Omental fat pad (tissue), 4 donors: ENCODE measurements at places on chromosomes 2 and 18.

- DNase-seq = no peak
Observed at GRCh38 chr18:48963586-48964470, 13.1 kb upstream of the SMAD7 start.

GRCh38 chr2:6866275-6866671 is 566 bp upstream of the CMPK2 start:
- DNase-seq = no peak

GRCh38 chr2:102736110-102736409 is 25.8 kb upstream of the TMEM182 start:
- DNase-seq = no peak

DNA sequence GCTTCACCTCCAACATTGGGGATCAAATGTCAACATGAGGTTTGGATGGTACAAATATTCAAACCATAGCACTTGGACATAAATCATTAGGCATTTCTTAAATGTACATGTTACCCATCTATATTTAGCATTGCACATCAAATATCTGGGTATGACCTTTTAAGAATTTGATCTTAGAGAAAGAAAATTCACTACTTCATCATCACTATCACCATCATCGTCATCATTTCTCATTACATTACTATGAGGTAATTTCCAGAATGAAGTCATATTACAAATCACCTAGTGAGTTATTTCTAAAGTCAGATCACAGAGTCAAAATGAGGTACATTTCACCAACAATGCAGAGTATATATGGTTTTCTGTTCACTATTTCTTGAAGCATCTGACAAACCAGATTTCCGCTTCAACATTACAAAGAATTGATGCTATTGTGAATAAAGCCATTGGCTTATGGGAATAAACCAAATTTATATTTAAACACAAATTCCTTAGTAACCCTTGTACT is 356.4 kb upstream of the GYPC start:
- DNase-seq = no peak

GRCh38 chr2:30691948-30692828 is 115.1 kb downstream of the CAPN13 start:
- DNase-seq = no peak

GRCh38 chr18:8139891-8140406 is 469.3 kb upstream of the RAB12 start:
- DNase-seq = no peak

DNA sequence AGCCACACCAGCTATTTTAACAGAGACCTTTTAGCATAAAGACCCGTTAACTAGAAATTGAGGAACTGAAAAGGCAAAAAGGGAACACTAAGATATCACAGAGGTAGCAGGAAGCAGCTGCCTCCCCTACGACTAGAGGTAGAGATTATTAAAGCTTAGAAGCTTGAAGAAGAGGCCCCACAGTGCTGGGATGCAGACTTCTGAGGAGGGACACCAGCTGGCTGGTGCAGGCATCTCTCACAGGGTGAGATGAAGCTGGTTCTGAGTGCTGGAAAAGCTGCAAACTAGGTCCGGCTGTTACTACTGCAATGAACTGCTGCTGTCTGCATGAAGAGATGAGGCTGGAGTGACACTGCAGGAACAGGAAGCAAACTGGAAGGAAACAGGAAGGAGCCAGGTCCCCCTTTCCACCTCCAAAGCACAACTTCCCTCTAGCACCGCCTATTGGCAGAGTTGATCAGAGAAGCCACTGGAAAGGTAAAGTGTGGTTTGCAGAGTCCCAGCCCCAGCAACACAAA is 61.2 kb upstream of the MRPS9 start:
- no peak for DNase-seq
